ENCODE measurements at places on chromosomes 11 and 22.

- no peak for DNase-seq
Observed at GRCh38 chr22:40290516-40290915, 55.8 kb upstream of the ADSL start.

- DNase-seq: no peak
Observed at GRCh38 chr11:78499971-78500370, 74.7 kb downstream of the NARS2 start.

DNA sequence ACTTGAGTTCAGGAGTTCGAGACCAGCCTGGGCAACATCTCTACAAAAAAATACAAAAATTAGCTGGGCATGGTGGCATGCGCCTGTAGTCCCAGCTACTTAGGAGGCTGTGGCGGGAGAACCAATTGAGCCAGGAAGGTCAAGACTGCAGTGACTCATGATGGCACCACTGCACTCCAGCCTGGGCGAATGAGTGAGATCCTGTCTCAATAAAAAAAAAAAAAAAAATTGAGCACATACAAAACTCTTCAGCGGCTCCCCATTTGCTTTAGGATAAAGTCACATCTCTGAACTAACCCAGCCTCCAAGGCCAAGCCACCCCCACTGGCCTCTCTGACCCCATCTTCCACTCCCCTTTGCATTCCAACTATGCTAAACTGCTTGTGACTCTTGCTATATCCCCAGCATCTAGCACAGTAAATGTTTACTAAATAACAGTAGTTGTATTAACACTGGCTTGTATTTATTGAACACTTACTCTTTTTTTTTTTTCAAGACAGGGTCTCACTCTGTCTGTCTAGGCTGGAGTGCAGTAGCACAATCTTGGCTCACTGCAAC is 28.9 kb downstream of the CREB3L1 start:
- no peak for DNase-seq

DNA sequence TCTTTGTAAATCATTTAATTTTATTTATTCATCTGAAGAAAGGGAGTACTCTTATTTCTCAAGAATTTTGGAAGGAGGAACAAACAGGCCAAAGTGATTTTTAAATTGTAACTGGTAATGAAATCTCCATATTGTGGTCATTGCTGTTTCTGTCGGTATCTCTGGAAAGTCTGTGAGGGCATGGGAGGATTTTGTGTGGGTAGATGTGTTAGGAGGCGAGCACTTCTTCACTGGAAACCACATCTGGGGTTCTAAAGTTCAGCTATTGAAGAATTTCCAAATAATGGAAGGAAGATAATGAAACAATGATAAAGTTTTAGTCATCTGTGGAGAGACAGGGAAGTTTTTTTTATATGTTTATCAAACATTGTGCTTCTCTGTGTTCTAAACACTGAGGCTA is 6.6 kb downstream of the TRIM34 start:
- no peak for DNase-seq

DNA sequence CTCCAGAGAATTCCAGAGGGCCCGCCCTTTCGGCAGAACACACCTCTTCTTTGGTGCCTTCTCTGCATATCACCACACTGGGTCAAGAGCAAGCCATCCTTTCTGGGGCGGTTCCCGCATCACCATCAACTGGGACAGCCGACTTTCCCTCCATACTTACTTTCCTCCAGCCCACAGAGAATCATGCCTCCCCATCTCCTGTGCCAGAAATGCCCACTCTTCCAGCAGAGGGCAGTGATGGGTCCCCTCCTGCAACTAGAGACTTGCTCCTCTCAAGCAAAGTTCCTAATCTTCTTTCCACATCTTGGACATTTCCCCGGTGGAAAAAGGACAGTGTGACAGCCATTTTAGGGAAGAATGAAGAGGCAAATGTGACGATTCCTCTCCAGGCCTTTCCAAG is 157.7 kb downstream of the C11orf91 start:
- no peak for DNase-seq

- peak; percentile 1 for DNase-seq
Observed at GRCh38 chr11:135027461-135027860, 615.4 kb upstream of the B3GAT1 start.

DNA sequence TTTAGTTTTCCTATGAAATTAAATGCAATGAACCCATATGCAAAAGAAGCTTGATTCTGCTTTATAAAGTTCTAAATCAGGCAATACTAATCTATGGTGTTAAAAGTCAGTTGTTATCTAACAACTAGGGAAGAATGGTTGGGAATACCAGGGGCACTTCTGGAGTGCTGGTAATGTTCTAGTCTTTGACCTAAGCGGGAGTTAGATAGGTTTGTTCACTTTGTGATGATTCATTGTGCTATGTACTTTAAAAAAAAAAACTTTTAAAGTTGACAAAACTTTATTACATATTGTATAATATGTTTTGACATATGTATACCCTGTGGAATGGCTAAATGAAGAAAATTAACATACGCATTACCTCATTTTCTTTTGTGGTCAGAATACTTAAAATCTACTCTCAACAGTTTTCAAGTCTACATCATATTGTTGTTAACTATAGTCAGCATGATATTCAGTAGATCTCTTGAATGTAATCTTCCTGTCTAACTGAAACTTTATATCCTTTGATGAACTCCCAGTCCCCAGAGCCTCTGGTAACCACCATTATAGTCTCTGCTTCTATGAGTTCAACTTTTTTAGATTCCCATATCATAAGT is 39.2 kb downstream of the BIRC2 start:
- DNase-seq: no peak

DNA sequence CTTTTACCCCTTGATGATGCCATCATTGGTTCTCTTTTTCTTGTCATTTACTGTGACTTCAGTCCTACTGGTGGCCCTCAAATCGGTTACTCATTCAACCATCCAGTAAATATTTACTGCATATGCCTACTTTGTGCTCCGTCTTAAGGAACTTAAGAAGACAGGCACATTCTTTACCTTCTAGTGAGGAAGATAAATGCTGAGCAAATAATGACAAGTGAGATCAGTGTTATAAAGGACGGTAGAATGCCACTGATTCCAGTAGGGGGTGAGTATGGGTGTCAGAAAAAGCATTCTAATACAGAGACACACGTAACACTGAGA is 1.6 kb downstream of the ANKRD42 start:
- DNase-seq: no peak

GRCh38 chr11:69949327-69949726 is 128.8 kb upstream of the ANO1 start:
- DNase-seq: peak; percentile 38

DNA sequence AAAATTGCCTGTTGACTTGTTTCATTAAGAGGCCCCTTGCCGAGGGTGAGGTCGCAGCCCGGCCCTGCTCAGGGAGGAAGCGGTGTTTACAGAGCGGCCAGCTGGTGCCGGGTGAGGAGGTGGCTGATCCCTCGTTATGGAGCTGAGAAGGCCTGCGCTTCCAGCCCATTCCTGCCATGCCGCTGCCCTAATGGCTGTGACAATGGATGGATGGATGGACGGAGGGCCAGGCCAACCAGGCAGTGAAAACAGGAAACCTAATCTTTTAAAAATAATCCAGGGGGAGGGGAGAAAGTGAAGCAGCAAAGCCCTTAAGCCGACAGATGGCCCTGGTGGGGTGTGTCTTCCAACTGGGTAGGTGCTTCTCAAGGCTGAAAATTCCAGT is 38.5 kb downstream of the BCR start:
- DNase-seq: peak; percentile 54

- DNase-seq: no peak
Observed at GRCh38 chr11:95138448-95138847, 48.8 kb downstream of the ENDOD1 start.

DNA sequence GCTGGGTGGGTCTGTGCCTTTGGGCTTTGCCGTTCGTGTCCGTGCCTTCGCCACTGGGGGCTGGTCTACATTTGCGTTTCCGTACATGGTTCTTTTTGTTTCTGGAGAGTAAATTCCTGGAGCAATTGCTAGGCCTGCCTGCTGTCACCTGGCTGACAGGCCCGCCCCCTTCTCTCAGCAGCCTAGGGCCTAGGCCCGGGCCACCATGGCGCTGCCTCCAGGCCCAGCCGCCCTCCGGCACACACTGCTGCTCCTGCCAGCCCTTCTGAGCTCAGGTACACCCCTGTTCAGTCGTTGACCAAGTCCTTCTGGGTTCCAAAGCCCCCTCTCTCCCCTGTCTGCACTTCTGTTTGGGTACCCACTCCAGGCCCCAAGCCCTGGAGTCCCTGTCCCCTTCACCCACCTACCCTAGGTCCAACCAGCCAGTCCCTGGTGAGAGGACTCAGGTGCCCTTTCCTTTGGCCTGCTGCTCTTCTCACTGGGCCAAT is 649 bp downstream of the TMEM25 start:
- no peak for DNase-seq

- DNase-seq: no peak
Observed at GRCh38 chr22:42696331-42696967, 24.2 kb downstream of the A4GALT start.

DNA sequence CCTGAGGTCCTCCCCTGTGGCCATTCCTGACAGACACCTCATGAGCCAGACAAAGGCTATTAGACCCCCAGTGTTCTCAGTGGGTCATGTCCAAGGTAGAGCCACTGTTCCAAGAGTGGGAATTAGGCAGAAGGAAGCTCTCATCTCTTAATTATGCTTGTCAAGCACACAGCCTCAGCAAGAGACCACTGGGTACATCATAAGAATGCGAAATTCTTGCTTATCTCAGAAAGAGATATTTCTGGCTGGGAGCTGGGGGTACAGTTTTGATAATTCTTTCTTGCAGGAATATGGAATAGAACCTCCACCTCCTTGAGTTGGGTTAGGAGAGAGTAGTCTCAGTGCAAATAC is 1280.0 kb upstream of the CNTN5 start:
- DNase-seq: no peak

DNA sequence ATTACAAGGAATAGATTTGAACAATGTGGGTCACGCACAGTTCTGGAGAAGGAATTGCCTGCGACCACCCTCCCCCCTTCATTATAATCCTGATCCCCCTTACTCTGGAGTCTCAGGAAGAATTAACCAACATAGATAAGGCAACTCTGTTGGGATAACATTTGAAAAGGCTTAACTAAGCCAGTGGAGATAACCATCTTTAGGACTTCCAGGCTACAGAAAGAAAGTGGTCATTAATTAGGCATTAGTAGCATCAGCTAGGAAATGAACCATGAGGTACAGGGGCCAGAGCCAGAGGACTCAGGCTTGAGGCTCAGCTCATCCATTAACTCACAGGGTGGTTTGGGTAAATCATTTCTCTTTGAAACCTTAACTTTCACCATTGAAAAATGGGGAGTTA is 720.0 kb upstream of the API5 start:
- DNase-seq: no peak

GRCh38 chr11:61973476-61974162 is 6.2 kb upstream of the FTH1 start:
- no peak for DNase-seq

GRCh38 chr11:77175869-77176539 is 48.0 kb downstream of the MYO7A start:
- DNase-seq: no peak

- peak; percentile 87 for DNase-seq
Observed at GRCh38 chr11:36455658-36456111, 54.4 kb downstream of the TRAF6 start.

DNA sequence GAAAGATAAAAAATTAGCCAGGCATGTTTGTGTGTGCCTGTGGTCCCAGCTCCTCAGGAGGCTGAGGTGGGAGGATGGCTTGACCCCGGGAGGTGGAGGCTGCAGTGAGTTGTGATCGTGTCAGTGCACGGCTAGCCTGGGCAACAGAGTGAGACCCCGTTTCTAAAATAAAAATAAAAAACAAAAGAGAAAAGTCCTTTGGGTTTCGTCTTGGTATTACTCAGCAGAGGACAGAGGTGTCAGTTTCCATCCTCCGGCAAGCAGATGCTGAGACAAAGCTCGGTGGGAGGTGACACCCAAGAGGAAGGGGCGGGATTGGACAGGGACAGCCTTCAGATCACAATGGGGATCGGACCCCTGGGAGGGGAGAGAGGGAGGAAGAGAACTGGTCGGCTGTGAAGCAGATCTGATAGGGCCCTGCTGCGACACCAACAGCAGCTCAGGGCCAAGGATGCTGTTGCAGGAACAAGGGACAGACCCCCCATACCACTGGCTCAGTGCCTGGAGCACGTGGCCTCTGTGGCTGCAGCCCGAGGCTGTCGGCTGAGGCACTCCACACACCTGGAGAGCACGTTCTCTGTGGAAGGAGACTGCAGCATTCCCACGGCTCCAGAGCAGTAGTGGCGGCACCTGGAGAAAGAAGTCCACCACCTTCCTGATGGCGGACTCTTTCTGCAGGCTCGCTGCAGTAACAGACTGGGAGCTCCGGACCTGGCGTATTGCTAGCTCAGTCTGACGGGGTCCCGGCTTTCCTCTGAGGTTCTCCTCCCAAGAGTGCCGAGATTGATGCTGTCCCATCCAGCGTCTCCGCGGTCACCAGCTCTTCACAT is 5.2 kb upstream of the BID start:
- DNase-seq: no peak

DNA sequence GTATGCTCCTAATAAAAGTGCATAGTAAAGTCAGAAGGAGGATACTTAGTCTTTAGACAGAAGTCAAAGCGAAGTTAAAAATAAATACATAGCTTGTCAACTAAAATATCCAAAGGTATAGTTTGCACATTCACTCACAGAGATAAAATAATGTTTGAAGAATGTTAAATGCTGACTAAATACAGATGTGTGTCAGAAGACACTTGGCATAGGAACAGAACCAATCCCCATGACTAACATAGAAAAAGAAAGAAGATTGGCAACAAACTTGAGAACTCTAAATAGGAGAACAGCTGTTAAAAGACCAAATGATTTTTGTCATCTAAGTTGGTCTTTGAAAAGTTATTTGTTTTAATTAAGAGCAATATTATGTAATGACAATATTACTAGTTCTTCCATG is 1172.1 kb upstream of the RAG2 start:
- DNase-seq: no peak

- DNase-seq: no peak
Observed at GRCh38 chr11:86901599-86901998, 53.6 kb downstream of the FZD4 start.

- no peak for DNase-seq
Observed at GRCh38 chr11:74520316-74520715, 26.8 kb upstream of the LIPT2 start.

DNA sequence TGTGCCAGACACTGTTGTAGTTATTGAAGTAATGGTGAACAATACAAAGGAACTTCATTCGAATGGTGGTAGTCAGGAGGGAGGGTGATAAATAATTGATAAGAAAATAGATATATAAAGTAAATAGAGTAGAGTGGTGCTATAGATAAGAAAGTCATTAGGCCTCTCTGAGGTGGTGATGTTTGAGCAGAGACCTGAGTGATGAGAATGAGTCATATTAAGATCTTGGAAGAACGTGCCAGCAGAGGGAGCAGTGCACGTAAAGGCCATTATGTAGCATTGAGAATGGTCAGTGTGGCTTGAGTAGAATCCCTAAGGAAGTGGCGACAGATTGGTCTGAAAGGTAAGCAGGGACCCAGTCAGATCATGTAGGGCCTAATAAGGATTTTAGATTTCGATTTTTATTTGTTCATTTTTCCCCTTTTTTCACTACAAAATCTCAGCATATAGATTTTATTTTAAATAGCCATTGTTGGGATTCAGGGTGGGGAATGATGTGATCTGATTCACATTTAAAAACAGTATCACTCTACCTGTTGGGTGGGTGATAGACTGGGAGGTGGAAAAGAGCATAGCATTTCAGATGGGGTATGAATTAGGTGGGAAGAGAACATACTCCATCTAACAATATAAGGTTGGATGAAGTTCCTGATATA is 44.7 kb downstream of the CCDC90B start:
- DNase-seq: peak; percentile 27

- DNase-seq: no peak
Observed at GRCh38 chr11:27592098-27592780, 85.7 kb upstream of the LIN7C start.
